Calu3 (cell line): ENCODE measurements at places on chromosomes 7 and 10. TPM values are rescaled to one million over a fixed set of nuclear protein-coding genes. Genes with fewer than 3 reads are reported as not detected.

The EPDR1 gene
- total RNA-seq: 51.8 and 60.5 TPM in 2 replicates

The PTF1A gene
- not detected in 2 replicates for total RNA-seq

The TAS2R5 gene
- total RNA-seq: 3.0 and 3.6 TPM in 2 replicates

The DDX21 gene
- total RNA-seq: 135 and 144 TPM in 2 replicates

The OR2A7 gene
- total RNA-seq: 16.3 and 18.9 TPM in 2 replicates

The C10orf67 gene
- 0.44 and 0.45 TPM in 2 replicates for total RNA-seq

The CXCL12 gene
- total RNA-seq: not detected in 2 replicates

The MSMB gene
- 2.4 and 7.4 TPM in 2 replicates for total RNA-seq

The LIPF gene
- total RNA-seq: not detected in 2 replicates

The TMEM229A gene
- total RNA-seq: not detected in 2 replicates

The SPDYE1 gene
- total RNA-seq: not detected in 2 replicates

The GPC2 gene
- total RNA-seq: 3.2 and 3.6 TPM in 2 replicates

The IDI2 gene
- total RNA-seq: not detected in 2 replicates

The OPN1SW gene
- not detected in 2 replicates for total RNA-seq

The TFR2 gene
- total RNA-seq: 0.90 and 1.5 TPM in 2 replicates

The GPNMB gene
- total RNA-seq: 5.8 and 6.1 TPM in 2 replicates

The LRIT1 gene
- total RNA-seq: not detected in 2 replicates

The SPDYE2 gene
- total RNA-seq: not detected in 2 replicates

The TYW1B gene
- total RNA-seq: 1.7 and 2.4 TPM in 2 replicates

The CYP3A4 gene
- 0.15 TPM in 1 of 2 replicates, not detected in the other for total RNA-seq

The RSU1 gene
- 49.0 and 56.8 TPM in 2 replicates for total RNA-seq

The TNRC18 gene
- 213 and 218 TPM in 2 replicates for total RNA-seq

DNA sequence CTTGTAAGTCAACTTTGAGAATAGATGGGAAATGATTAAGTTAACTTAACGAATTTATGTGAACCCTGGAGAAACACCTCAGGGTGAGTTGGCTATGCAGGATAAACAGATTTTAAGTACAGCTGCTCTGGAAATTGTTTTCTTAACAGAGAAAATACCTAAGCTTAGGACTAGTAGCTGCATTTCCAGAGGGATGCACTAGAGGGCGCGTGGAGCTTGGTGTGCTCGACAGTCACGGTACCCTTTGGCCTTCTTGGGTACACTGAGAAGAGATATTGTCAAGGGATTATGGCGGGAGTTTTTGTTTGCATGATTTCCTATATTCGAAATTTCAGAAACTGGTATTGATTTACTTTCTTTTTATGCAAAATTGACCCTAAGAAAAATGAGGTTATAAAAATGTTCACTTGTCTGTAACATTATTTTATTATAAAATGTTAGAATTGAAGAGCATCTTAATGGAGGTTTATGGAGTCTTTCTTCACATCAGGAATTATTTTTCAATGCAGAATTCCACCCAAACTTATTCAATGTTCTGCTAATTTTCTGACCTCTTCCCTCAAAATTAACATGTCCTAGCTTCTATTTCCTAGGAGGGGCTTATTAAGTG lies 58.4 kb upstream of the MYO3A start:
- no peaks in the 10 kb centered on the region for H3K36me3 ChIP-seq
- H3K27ac ChIP-seq: no peak overlapping the region
- peaks cover 16% of the 10 kb centered on the region for H3K27me3 ChIP-seq

DNA sequence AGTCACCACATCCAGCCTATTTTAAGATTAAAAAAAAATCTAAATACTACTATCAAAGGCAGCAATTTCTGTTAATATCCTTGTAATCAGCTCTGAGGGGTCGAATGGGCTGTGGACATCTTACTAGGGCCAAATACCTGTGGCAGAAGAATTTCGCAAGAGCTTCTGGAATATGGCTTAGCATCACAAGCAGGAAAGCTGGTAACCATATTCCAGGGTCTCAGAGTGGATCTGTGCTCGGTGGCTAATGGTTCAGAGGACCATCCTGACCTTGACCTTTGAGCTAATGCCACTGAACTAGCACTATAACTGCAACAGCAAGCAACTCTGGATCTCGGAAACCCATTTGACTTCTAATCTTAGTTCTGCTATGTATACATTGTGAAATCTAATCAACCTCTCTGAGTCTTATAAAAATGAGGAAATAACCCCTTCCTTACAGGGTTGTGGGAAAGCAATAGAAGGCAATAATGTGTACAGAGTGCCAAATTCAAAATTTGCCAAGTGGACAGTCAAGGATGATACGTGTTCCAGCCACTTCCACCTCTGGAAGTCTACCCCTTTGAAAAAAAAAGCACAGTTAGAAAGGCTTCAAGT lies 65.5 kb downstream of the CYP26A1 start:
- no peaks in the 10 kb centered on the region for H3K36me3 ChIP-seq
- no peak for DNase-seq
- H3K4me1 ChIP-seq: no peaks in the 10 kb centered on the region
- no peaks in the 10 kb centered on the region for H3K27me3 ChIP-seq
- no peak overlapping the region for H3K4me3 ChIP-seq

DNA sequence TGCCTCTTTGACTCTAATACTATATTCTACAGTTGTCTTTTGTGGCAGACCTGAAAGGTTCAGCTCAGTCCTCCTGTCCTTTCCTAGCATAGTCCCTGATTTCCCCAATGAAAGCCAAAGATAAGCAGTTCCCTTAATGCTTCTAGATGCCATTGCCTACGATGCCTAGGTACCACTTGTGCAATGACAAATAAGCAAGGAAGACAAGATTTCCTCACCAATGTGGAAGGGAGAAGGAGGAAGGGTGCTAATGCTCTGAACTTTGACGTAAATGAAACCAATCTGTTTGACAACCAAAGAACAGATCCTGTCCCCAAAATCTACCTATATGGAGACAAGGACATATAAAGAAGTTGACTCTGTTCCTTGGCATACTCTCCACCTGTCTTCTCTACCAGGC lies 393.3 kb downstream of the KCNMA1 start:
- no peak overlapping the region for H3K27ac ChIP-seq
- no peak for DNase-seq
- no peaks in the 10 kb centered on the region for H3K36me3 ChIP-seq
- peaks cover 23% of the 10 kb centered on the region for H3K4me1 ChIP-seq
- H3K4me3 ChIP-seq: no peak overlapping the region
- H3K27me3 ChIP-seq: peaks cover 6% of the 10 kb centered on the region

GRCh38 chr7:105306298-105306748 lies 82.4 kb downstream of the SRPK2 start:
- H3K4me3 ChIP-seq: no peak overlapping the region
- H3K4me1 ChIP-seq: peaks cover 33% of the 10 kb centered on the region
- DNase-seq: no peak
- peaks cover 5% of the 10 kb centered on the region for H3K36me3 ChIP-seq
- no peaks in the 10 kb centered on the region for H3K27me3 ChIP-seq

DNA sequence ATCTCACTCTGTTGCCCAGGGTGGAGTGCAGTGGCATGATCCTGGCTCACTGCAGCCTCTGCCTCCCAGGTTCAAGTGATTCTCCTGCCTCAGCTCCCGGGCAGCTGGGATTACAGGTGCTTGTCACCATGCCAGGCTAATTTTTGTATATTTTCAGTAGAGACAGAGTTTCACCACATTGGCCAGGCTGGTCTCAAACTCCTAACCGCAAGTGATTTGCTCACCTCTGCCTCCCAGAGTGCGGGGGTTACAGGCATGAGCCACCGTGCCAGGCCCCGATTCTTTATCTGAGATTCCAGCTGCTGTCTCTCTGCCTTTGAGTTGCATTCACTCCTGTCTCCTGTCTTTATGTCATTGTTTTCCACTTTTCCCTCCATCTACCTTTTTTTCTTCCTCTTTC lies 168.7 kb downstream of the TMEM178B start:
- H3K4me1 ChIP-seq: no peaks in the 10 kb centered on the region
- no peaks in the 10 kb centered on the region for H3K27me3 ChIP-seq
- no peak overlapping the region for H3K4me3 ChIP-seq

DNA sequence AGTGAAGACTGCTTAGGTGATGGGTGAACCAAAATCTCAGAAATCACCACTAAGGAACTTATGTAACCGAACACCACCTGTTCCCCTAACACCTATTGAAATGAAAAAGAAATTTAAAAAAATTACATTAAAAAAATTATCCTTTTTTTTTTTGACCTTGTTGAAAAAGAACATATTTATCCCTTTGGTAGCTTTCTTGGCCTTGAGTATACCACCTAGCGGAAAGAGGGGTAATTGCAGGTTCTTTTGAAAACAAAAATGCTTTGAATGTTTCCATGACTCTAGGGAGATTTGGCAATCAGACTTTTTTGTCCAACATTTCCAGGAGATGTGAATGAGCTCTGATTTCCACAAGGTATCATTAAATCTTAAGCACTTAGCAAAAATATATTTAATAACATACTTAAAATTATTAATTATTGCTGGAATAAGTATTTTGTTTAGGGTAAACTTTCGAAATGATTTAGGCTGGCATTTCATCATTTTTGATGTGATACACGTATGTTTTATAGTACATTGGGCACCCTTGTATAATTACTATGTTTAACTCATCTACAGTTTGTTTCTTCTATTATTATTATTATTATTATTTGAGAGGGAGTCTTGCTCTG lies 47.0 kb upstream of the ELMO1 start:
- no peak overlapping the region for H3K4me3 ChIP-seq
- no peaks in the 10 kb centered on the region for H3K36me3 ChIP-seq
- no peak for DNase-seq
- no peak overlapping the region for H3K27ac ChIP-seq
- no peaks in the 10 kb centered on the region for H3K4me1 ChIP-seq
- no peaks in the 10 kb centered on the region for H3K27me3 ChIP-seq

- DNase-seq: no peak
- no peaks in the 10 kb centered on the region for H3K27me3 ChIP-seq
- no peaks in the 10 kb centered on the region for H3K36me3 ChIP-seq
- H3K4me3 ChIP-seq: no peak overlapping the region
- H3K4me1 ChIP-seq: no peaks in the 10 kb centered on the region
These were observed 12.1 kb downstream of the EPDR1 start for GRCh38 chr7:37932543-37932942.

GRCh38 chr7:90580051-90580450 lies 16.1 kb upstream of the CDK14 start:
- no peak overlapping the region for H3K4me3 ChIP-seq
- DNase-seq: peak; percentile 16
- H3K27ac ChIP-seq: peak overlapping the region; percentile 76
- H3K4me1 ChIP-seq: peaks cover 17% of the 10 kb centered on the region
- H3K27me3 ChIP-seq: no peaks in the 10 kb centered on the region

DNA sequence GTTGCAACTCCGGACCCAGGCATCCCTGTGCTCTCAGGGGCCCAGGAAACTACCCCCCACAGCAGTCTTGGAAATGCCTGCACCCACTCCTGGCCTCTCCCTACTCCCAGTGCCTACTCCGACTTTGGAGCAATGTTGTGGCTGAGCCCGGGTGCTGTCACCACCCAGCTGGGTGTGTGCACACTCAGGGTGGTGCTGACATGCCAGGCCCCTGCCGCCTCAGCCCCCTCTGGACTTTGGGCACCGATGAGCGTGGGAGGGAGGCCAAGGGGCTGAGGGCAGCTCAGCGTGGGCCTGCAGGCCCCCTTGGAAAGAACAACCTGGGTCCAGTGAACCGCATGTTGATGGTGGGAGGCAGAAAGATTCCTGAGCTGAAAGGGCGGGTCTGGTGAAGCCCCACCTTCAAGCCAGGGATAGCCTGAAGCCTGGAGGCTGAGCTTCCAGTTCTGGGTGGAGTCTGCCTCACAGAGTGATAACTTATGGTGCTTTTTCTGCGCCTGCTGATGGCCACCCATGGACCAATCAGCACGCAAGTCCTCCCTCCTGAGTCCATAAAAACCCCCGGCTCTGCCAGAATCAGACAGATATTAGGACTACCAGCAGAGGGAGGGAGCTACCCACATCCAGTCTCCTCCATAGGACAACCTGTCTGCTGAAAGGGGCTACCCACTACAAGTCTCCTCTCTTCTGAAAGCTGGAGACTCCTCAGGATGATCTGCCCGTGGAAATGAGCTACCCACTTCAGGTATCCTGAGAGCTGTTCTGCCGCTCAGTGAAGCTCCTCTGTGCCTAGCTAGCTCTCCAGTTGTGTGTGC lies 380.4 kb upstream of the SORCS1 start:
- no peaks in the 10 kb centered on the region for H3K27me3 ChIP-seq
- no peaks in the 10 kb centered on the region for H3K36me3 ChIP-seq
- DNase-seq: no peak
- no peak overlapping the region for H3K4me3 ChIP-seq
- no peaks in the 10 kb centered on the region for H3K4me1 ChIP-seq

GRCh38 chr7:158494162-158494586 lies 93.4 kb downstream of the PTPRN2 start:
- H3K4me3 ChIP-seq: no peak overlapping the region
- H3K27ac ChIP-seq: no peak overlapping the region
- no peaks in the 10 kb centered on the region for H3K27me3 ChIP-seq
- H3K4me1 ChIP-seq: no peaks in the 10 kb centered on the region
- no peak for DNase-seq

GRCh38 chr7:110507832-110508231 lies 583.1 kb upstream of the LRRN3 start:
- no peaks in the 10 kb centered on the region for H3K27me3 ChIP-seq
- no peaks in the 10 kb centered on the region for H3K36me3 ChIP-seq
- H3K4me3 ChIP-seq: no peak overlapping the region
- no peak overlapping the region for H3K27ac ChIP-seq
- DNase-seq: no peak
- no peaks in the 10 kb centered on the region for H3K4me1 ChIP-seq

- peak; percentile 27 for DNase-seq
- no peak overlapping the region for H3K4me3 ChIP-seq
- no peaks in the 10 kb centered on the region for H3K27me3 ChIP-seq
- peaks cover 40% of the 10 kb centered on the region for H3K4me1 ChIP-seq
- H3K27ac ChIP-seq: peak overlapping the region; percentile 66
- H3K36me3 ChIP-seq: peaks cover 5% of the 10 kb centered on the region
These were observed 85.5 kb downstream of the SLC25A13 start for GRCh38 chr7:96236198-96237039.

- H3K4me3 ChIP-seq: no peak overlapping the region
- H3K36me3 ChIP-seq: no peaks in the 10 kb centered on the region
These were observed 75.4 kb upstream of the SLC13A1 start for GRCh38 chr7:123275036-123275753.

DNA sequence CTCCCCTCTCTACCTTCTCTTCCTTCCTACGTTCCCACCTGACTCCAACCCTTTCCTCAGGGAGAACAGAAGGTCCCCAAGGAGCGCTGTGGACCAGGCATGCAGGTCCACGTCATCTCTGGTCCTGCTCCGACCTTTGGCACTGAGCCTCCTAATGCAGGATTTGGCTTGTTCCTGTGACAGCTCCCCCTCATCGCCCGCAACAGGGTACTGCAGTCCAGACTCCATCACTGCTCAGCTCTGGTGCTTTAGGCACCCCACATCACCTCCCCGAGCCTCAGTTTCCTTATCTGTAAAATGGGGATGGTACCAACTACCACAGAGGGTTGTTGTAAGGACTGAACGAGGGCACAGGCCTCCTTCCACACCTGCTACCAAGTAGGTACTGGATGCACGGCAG lies 54.6 kb downstream of the FHIP2A start:
- no peaks in the 10 kb centered on the region for H3K27me3 ChIP-seq
- peak overlapping the region; percentile 66 for H3K27ac ChIP-seq
- peak overlapping the region; percentile 17 for H3K4me3 ChIP-seq
- H3K4me1 ChIP-seq: peaks cover 18% of the 10 kb centered on the region
- no peaks in the 10 kb centered on the region for H3K36me3 ChIP-seq

DNA sequence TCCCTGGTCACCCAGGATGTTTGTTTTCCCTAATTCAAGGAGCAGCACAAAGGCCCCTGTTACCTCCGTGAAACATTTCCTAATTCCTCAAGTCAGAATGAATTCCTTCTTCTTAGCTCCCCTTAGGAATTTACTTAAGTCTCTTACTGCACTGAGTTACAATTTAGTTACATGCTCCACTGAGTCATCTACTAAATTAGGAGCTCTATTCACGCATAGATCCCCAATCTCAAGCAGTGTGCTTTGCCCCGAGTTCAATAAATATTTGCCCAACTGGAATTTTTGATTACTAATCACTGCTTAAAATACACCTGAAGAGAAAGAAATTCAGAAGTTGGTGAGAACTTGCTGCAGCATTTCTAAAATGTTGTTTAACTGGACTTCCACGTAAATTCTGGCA lies 329.4 kb upstream of the MYO3A start:
- H3K36me3 ChIP-seq: no peaks in the 10 kb centered on the region
- peaks cover 2% of the 10 kb centered on the region for H3K27me3 ChIP-seq
- DNase-seq: no peak
- H3K4me3 ChIP-seq: no peak overlapping the region
